Activated naive CD4-positive, alpha-beta T cell (primary cell): ENCODE measurements at places on chromosomes 6 and 20.
A peak's percentile ranks its signal among the peaks of the same experiment; 100 is the strongest.

DNA sequence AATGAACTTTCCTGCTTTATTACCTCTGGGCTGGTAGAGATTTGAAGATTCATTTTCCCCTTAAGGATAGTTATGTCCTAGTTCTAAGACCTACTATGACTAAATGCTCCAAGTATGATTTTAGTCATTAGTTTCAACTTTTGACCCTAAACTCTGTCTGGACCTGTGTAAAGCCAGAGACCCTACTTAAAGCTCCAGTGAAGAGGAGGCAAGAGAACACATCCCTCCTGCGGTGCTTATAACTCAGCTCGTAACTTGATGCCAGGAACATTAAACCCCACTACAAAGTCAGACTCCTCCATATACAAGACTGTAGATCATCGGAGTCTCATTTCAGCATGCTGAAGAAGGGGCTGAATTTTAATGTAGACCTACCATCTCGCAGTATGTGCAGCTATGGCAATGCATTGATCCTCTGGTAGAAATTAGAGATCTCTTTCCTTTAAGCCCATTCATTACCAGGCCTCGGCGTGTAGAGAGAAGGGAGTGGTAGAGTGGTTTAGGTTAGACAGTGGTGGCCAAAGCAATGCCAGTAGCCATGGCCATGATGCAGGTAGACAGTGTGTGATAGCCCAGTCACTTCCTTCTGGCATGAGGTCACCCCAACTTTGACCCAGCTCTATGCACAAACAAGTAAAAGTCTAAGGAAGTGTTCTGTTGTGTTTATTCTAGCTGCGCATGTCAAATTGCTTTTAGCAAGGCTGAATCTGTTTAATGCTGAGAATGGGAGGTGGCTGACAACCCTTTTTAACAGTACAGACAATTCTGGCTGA is 34.8 kb upstream of the MYB start:
- no peak for DNase-seq

GRCh38 chr6:54865091-54865631 is 18.6 kb downstream of the FAM83B start:
- DNase-seq = no peak

DNA sequence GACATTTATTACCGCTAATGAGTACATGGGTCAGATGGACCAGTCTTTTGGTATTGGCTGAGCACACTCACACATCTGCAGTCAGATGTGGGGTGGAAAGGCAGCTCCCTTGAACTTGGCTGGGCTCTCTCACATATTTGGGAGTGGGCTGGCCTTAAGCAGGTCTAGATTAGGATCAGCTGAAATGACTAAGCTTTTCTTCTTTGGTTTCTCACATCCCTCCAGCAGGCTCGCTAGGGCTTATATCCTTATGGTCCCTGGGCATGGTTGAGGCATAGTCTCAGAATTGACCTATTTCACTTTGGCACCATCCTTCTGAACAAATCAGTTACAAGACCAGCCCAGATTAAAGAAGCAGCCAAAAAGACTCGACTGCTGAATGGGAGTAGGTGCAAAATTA is 14.4 kb upstream of the PLCB1 start:
- no peak for DNase-seq

DNA sequence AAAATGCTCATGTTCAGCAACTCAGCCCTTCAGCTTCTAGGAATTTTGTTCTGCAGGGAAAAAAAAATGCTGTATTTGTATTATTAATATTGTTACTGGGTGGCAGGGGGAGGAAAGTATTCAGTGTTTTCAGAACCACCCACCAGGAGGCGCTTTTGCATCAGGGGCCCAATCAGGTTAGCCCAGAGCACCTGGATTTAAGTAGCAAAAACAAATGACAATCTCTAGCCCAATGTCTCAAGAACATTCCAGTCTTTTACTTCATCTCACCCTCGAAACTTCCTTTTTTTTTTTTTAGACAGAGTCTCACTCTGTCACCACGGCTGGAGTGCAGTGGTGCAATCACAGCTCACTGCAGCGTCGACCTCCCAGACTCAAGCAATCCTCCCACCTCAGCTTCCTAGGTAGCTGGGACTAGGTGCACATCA is 635 bp upstream of the C20orf203 start:
- DNase-seq = peak; percentile 61

DNA sequence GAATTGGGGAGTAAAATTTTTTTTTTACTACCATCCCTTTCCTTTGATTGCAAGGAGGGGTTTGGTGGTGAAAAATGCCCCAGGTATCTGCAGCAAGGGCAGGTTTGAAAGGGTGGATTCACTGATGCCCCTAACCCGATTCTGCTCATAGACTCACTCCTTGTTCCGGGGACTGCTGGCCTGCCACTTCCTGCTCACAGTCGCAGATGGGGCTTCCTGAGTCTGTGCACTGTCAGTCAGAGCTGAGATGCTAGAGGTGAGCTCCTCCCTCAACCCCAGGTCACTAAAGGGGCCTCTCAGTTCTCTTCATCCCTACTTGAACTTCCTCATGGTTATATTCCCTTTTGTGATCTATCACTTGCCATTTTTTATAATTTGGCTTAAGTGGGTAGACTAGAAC is 357.9 kb downstream of the FARS2 start:
- DNase-seq = peak; percentile 40

GRCh38 chr6:7763881-7764280 is 38.0 kb downstream of the BMP6 start:
- no peak for DNase-seq

DNA sequence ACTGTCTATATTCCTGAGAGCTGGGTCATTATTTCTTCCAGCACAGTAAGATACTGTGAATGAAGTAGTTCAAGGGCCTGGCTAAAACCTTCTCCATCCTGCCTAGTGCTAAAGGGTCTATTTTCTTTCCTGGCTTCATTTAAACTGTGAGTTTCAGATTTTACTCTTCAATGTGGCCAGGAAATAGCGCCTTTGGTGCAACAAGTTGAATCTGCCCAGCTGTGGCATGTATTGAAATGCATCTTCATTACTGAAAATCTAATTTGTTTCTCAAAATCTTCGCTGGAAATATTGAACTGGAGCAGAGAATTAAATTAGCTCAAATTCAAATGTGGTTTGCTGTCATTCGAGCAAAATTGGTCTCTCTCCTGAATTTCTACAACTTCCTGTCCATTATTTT is 114.6 kb upstream of the KCNG1 start:
- DNase-seq = no peak

- no peak for DNase-seq
These were observed 27.2 kb downstream of the CRISP1 start for GRCh38 chr6:49839162-49839561.

DNA sequence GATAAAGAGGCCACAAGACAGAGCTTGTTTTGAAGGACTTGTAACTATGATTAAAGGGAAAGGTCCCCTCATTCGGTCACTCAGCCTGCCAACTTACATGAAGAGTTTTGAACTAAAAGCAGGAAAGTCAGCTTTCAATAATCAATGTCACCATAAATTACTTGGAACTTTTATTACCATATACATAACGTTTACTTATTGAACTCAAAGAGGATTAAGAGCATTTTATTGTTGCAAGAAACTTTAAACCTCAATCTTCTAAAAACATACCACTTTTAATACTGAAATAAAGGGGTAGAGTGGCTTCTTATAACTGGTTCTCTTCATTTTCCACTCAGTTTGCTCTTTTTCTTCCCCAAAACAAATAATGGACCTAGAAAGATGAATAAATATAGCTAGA is 65.1 kb downstream of the CNKSR3 start:
- no peak for DNase-seq

- no peak for DNase-seq
These were observed 57.4 kb downstream of the B4GALT5 start for GRCh38 chr20:49656304-49656703.

DNA sequence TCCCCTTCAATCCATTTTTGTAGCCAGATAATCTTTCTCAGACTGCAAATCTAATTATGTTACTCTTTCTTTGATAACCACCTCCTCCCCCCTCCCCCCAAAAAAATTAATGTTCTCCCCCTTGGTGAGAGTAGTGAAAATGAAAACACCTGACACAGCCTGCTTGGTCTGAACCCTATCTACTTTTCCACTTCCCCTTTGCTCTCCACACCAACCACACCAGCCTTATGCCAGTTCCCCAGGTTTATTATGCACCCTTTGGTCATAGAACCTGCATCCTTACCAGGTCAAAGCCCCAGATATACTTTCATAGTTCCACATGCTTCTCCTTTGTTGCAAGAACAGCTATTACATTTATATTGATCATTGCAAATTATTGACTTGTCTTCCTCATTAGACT is 19.4 kb downstream of the PFDN4 start:
- no peak for DNase-seq

GRCh38 chr6:130517444-130517931 is 151.7 kb downstream of the TMEM200A start:
- no peak for DNase-seq

DNA sequence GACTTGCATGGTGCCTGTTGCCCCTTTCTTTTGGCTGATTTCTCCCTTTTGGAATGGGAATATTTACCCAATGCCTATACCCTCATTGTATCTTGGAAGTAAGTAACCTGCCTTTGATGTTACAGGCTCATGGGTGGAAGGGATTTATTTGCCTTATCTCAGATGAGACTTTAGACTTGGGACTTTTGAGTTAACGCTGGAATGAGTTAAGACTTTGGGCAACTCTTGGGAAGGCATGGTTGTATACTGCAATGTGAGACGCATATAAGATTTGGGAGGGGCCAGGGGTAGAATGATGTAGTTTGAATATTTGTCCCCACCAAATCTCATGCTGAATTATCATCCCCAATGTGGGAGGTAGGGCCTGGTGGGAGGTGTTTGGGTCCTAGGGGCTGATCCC is 75.5 kb downstream of the SYCP2 start:
- DNase-seq = no peak

DNA sequence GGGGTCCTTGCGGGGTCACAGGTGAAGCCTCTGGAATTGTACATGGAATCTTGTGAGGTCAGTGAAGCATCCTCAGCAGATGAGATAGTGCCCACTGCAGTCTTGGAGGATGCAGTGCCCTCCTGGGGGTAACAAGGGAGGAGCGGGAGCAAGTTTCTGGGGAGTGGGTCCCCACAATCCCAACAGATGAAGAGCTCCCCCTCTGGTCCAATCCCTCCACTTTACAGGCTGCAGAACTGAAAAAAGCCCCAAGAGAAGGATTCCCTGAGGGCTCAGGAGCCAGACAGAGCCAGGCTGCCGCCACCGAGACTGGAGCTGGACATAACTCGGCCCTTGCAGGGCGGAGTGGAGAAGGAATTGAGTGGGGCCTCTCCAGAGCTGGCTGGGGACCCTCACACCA is 52.4 kb downstream of the TTI1 start:
- DNase-seq = no peak

DNA sequence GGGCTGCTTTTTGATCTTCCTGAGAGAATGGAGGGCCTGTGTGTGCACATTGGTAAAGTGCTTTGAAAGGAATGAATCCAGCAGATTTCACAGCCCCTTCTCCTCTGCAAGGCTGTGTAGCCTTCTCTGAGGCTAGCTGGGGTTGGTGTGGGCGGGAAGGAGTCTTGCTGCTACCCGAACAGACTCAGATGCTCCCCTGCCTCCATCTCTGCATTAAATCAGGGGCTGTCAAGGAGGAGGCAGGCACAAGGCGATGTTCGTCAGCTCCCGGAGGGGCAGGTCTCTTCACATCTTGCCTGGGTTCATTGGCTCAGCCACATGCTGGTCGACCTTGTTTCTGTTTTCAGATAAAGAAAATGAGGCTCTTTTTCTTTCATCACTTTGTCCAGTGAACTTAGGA is 291.5 kb upstream of the SULF2 start:
- no peak for DNase-seq

GRCh38 chr6:107653183-107653580 is 163.3 kb downstream of the SOBP start:
- DNase-seq = no peak

DNA sequence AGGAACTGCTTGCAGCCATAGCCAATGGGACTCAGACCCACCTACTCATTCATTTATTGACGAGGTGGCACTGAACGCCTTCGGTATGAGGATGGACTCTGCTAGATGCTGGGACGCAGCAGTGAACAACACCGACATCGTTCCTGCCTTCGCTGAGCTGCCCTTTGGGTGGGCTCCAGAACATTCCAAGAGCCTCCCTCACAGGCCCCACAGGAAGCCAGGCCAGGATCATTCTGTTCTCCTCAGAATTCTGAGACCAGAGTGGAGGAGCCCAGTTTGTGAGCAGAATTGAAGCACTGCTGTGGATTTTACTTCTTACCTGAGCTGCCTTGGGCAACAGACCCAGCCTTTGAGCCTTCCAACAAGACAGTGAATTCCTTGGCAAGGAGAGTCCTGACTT is 82.1 kb downstream of the KCNB1 start:
- DNase-seq = no peak

GRCh38 chr6:30938730-30939129 is 2.0 kb upstream of the MUCL3 start:
- no peak for DNase-seq

DNA sequence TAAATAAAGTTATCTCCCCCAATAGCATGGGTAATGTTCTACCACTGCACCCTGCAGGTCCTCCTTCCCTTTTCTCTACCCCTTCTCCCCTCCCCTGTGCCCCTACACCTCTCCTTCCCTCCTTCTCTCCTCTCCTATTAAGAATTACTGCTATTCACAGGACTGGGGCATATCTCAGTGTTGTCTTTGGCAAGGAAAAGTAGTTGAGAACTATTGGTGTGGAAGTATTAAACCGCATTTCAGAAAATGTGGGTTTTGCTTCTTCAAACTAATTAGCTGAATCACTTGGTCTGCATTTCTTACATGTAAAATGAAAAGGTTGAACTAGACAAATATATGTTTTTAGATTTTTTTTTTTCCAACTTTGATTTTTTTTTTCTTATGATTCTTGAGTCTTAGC is 296.3 kb downstream of the CDKAL1 start:
- no peak for DNase-seq

DNA sequence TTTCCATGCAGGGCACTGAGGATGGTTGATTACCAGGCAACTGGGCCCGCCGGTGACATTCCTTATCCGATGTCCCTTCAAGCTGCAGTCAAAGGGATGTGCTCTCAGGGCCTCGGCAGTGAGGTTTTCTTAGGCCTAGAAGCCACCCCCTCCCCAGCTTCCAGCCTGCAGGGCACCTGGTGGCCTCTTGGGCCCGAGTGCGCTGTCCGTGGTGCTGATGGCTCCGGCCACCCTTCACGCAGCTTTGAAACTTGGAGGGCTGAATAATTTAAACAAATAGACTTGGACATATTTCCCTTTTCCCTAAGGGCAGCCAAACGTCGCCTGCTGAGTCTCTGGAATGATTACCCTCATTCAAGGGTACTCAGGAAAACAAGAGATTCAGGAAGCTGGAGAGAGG is 8.9 kb upstream of the MLN start:
- no peak for DNase-seq

GRCh38 chr6:296151-297122 is 4.2 kb downstream of the DUSP22 start:
- no peak for DNase-seq

- DNase-seq = no peak
These were observed 60.6 kb downstream of the TOX2 start for GRCh38 chr20:43975096-43975768.

GRCh38 chr6:131061041-131061750 is 1.8 kb downstream of the EPB41L2 start:
- no peak for DNase-seq
